ENCODE measurements at places on chromosomes 6 and 20. TPM values are rescaled to one million over a fixed set of nuclear protein-coding genes. Genes with fewer than 3 reads are reported as not detected.

DNA sequence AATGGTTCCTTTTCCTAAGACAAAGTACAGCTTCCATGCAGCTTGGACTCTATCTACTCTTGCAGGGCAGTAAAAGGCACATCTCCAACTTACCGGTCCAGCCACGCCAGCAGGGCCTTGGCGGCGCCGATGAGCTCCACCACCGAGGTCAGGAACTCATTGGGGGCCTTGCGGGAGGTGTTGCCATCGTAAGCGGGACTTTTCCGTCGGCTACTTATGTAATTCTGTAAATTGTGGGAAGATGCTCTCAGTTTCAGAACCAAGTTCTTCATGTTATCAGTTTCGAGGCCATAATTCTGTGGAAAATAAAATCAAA lies 68.5 kb downstream of the CNKSR3 start:
- no peak for DNase-seq

DNA sequence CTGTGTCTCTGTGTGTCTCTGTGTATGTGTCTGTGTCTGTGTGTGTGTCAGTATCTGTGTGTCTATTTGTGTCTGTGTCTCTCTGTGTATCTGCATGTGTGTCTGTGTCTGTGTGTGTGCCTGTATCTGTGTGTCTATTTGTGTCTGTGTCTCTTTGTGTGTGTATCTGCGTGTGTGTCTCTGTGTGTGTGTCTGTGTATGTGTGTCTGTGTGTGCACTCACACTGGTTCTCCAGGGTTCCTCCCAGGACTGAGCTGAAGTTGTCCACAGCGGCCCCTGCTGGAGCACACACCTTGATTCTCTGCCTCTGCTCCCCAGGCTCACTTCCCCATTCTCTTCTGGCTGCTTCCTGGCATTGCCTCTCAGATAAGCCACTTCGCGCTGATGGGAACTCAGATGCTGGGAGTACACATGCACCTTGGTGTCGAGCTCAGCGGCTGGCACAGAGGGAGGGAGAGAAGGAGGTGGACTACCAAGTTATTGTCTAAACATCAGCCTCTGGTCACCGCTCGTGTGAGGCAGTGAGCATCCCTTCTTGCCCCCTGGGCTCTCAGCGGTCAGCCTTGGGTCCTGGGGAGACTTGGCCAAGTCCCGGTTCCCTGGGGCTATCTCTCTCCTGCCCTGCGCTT lies 104.9 kb upstream of the NXT1 start:
- peak; percentile 44 for DNase-seq

DNA sequence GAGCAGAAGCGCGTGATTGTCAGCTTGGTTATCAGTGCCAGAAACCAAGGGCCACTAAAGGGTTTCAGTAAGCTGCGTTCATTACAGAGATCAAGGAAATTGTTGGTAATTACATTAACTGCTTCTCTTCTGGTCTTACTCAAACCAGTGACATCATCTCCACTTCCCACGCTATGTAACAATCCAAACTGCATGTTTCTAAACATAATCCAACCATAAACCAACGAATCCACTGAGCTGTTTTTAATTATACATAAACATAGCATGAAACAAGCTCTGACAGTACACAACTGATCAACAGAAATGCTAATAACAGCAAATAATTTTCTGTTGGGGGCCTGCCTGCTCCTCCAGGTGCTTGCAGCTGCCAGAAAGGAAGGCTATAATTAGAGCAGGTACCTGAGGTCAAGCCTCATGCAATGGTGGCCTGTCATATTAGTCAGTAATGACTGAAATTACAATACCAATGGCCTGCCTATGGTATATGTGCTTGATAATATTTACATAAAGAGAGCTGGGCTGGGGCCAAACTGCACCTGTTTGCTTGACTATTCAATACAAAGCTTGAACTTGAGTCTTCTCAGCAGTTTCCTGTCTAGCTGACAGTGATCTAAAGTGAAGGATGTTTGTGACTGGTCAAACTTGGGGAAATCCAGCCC lies 40.1 kb downstream of the ILRUN start:
- no peak for DNase-seq

DNA sequence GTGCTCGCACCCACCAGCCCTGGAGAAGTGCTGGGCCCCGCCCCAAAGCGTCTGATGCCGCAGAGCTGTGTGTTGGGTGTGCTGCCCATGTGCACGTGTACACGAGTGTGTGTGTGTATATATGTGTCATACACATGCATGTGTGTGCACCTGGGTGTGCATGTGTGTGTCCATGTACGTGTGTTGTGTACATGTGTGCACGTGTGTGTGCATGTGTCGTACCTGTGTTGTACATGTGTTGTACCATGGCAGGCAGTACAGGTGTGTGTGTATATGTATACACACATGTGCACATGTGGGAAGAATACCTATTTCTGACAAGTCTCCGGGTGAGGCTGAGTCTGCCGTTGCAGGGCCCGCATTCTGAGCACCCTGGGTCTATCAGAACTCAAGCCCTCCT lies 6.2 kb upstream of the MRGBP start:
- no peak for DNase-seq

- no peak for DNase-seq
These were observed 375.2 kb upstream of the AGPAT4 start for GRCh38 chr6:161649068-161649467.

GRCh38 chr6:101163611-101164010 lies 229.9 kb upstream of the GRIK2 start:
- DNase-seq = peak; percentile 8

DNA sequence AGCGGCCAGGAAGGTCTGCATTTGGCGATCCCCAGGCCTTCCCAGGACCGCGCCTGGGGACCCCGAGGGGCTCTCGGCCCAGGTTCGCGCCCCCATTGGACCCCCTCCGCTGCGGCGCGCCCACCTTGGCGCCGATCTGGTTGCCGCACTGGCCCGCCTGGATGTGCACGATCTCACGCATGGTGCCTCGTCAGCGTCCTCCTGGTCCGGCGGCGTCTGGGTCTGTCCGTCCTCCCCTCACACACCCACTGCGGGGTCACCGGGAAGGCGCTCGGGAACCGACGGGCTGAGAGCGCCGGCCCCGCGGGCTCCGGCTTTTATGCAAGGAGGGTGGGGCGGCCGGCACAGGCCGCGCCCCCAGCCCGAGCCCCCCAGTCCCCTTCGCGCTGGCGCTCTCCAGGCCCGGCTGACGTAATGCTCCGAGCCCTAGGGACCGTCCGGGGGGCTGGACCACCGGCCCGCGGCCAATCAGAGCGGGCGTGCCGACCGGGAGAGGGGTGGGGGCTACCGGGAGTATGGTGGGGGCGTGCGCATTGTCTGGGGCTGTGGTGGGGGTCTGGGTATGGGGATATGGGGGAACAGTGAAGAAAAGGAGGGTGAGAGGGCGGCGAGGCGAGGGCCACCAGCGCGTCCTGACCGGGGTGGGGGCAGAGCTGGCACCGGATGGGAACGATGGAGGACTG lies at the start of gene TUBB2B:
Gene TUBB2B (minus strand): TSS at position 291 of the 683 bp plus-strand sequence. CDS start 110 bp downstream, at position 181.
- DNase-seq = no peak

GRCh38 chr6:112396221-112396620 lies 49.1 kb downstream of the RFPL4B start:
- DNase-seq = peak; percentile 36

DNA sequence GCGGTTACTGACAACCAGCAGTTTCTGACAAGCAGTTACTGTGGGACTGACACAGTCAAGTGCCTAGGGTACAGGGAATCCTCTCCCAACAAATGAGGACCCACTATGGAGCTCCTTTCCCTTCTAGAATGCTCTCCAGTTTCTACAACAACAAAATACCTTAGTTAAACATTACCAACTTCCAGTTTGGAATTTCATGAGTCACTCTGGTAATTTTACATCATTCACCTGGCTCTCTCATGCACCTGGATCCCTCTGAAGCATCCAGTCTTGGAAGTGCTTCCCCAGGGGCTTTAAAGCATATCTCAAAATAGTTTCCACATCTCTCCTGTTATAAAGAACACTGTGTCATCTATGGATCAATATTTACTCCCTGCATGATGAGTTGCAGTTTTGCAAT lies 286.7 kb upstream of the SPTLC3 start:
- DNase-seq = no peak

GRCh38 chr20:22794200-22794599 lies 209.8 kb upstream of the FOXA2 start:
- no peak for DNase-seq

GPX5 gene
- total RNA-seq = not detected

RPS21 gene
- total RNA-seq = 2,174 TPM

VEGFA gene
- total RNA-seq = 326 TPM

AAR2 gene
- 26.6 TPM for total RNA-seq

CTCFL gene
- total RNA-seq = not detected
